ENCODE measurements at places on chromosomes 2 and 18. TPM values are rescaled to one million over a fixed set of nuclear protein-coding genes. Genes with fewer than 3 reads are reported as not detected.

The SERPINB13 gene
- not detected for total RNA-seq

DNA sequence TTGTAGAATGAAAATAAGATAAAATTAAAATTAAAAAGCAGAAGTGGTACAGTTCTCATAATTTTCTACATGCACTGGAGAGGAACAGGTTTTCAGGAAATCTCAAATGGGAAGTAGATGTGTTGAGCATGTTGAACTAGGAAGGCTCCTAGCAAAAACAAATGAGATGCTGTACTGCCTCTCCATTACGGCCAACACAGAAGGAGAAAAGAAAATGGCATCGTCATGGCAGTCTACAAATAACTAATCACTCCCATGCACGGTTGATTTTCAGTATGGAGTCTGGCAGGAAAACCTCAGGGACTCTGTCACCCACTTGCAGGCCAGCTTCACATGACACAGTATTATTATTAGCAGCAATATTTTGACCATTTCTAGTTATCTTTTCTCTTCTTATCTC is 278.7 kb downstream of the NRXN1 start:
- no peak for DNase-seq
- H3K27me3 ChIP-seq: no peaks in the 10 kb centered on the region
- no peaks in the 10 kb centered on the region for H3K36me3 ChIP-seq
- H3K27ac ChIP-seq: no peak overlapping the region
- no peak overlapping the region for H3K4me3 ChIP-seq

DNA sequence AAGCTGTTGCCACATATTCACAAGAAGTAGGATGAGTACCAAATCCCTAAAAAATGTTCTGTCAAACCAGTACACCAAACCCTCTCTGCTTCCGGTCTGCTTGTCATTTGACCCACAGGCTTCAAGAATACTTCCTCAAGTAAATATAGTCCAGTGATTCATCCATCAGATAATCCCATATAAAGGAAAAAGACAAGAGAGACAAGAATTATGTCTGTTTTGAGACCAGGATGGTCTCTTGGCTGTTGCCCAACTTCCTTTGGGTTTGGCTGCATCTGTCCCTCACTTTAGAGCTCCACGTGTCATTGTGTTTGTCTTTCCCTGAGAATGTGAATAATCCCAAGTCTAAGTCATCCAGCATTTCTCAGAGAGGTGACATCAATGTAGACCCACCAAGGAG is 91.5 kb upstream of the NRP2 start:
- no peak overlapping the region for H3K27ac ChIP-seq
- peaks cover 23% of the 10 kb centered on the region for H3K4me1 ChIP-seq
- no peaks in the 10 kb centered on the region for H3K27me3 ChIP-seq
- no peak overlapping the region for H3K4me3 ChIP-seq
- no peaks in the 10 kb centered on the region for H3K36me3 ChIP-seq
- DNase-seq: peak; percentile 36

- H3K4me1 ChIP-seq: peaks cover 32% of the 10 kb centered on the region
- no peaks in the 10 kb centered on the region for H3K27me3 ChIP-seq
- H3K27ac ChIP-seq: no peak overlapping the region
- H3K4me3 ChIP-seq: no peak overlapping the region
These were observed 141.1 kb downstream of the IRS1 start for GRCh38 chr2:226658555-226658954.

DNA sequence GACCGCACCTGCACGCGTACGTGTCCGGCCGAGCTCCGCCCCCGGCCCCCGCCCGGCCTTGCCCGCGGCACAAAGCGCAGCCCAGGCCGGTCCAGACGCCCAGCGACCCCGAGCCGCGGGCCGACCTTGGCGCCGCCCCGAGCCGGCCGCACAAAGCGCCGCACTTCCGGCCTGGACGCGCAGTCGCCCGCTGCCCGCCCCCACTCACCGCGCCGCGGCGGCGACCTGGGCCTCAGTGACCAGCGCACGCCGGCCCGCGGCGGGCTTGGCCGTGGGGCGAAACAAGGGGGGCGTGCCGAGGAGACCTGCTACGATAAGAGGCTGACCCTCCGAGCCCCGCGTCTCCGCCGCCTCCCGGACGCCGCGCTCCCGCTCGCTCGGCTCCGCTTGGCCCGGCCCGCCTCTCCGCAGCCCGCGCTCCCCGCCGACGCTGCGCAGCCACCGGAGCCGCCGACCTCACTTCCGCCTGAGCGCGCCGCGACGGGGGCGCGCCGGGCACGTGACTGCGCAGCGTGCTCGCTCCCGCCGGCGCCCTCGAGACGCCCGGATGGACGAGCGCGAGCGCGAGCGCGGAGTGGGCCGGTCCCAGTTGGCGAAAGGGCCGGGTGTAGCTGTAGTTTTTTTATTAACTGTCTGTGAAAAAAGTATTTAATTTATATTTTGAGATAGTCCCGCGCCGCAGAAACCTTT is at the start of gene FAM168B:
TSS of gene FAM168B (minus strand) at position 455 of the 690 bp plus-strand sequence. CDS start 10,814 bp downstream, outside the sequence.
- peak within 1 kb of the TSS; percentile 83 for H3K27ac ChIP-seq
- peak; percentile 97 for DNase-seq
- H3K4me3 ChIP-seq: peak within 1 kb of the TSS; percentile 87
- no peaks in the 10 kb centered on the region for H3K4me1 ChIP-seq

The ZDBF2 gene
- 10.2 TPM for total RNA-seq

DNA sequence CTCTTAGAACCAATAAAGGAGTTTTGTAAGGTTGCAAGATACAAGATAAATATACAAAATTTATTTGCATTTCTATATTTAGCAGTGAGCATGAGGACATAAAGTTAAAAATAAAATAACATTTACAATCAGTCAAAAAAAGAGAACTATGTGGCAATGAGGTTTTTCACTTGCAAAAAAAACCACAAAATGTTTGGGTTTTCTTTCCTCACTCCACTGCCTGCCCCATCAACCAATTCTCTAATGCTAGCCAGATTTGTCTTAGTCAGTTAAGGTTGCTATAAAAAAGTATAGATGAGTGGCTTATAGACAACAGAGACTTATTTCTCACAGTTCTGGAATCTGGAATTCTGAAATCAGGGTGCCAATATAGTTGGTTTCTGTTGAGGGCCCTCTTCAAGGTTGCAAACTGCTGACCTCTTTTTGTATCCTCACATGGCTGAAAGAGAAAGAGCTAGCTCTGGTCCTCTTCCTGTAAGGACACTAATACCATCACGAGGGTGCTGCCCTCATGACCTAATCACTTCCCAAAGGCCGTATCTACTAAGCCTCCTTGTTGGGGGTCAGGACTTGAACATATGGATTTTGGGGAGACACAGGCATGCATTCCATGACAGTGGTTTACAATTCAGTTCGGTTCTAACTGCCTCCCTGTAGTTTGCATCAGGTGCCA is 566.2 kb downstream of the GALR1 start:
- H3K27me3 ChIP-seq: no peaks in the 10 kb centered on the region
- H3K27ac ChIP-seq: no peak overlapping the region
- no peaks in the 10 kb centered on the region for H3K36me3 ChIP-seq
- no peaks in the 10 kb centered on the region for H3K4me1 ChIP-seq

DNA sequence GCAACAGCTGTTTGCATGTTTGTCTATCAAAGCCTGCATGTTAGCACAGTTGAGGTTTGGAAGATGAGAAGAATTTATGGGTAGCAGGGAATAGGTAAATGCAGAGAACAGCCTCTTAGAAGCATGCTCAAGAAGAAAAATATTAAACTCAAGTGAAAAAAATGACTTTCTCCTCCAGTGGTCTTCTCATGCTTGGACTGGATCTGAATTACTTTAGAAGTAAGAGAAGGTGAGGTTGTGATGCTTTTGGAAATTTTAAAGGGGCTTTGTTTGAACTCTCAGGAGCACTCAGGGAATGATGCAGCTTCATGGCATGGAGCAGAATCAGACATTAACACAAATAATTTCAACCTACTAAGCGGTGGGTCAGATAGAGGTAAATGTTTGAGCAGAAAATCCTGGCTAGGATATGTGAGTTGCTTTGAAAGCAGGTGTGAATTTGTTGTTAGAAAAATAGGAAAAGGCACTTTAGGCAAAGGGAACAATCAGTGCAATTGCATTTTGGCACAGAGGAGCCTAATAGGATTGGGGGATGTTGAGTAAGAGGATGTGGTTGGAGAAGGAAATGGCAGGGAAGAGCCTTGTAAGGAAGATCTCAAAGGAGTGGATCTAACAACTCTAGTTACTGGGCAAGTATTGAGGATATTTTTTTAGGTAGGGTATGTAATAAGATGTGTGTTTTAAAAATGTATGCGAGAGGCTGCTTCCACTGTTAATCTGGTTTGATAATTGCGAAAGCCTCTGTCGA is 76.3 kb downstream of the DDX1 start:
- no peaks in the 10 kb centered on the region for H3K4me1 ChIP-seq
- no peak overlapping the region for H3K27ac ChIP-seq
- DNase-seq: peak; percentile 32
- H3K36me3 ChIP-seq: no peaks in the 10 kb centered on the region
- no peaks in the 10 kb centered on the region for H3K27me3 ChIP-seq

DNA sequence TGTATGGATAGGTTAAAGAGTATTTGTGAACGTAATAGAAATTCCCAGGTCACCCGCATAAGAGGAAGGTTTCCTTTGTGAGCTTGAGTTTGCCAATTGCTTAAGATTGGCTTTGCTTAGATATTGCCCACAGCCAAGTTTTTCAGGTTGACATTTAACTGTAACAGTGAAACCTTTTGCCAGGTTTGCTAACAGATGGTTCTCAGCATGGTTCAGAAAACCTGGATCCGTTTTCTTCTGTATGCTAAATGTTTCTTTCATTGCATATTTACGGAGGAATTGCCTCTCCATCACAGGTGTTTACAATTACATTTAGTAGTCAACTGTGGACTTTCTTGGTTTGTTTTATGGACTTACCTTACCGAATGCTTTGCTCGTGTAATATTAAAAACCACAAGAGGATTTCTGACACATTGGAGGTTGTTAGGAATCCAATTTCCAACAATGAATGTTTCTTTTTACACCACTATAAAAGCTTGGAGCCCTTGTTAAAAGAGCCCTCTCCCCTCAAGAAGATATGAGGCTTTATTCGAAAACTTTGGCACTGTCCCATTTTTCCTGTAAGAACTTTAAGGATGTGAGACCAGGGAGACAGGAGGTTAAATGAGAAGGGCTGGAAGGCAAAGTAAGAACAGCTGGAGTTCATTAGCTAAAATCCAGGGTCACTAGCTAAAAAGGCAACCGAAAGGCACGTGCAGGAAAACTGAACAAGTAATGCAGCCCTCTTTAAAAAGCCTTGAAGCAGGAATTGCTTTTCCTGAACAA is 7.8 kb downstream of the CDK15 start:
- DNase-seq: no peak
- no peaks in the 10 kb centered on the region for H3K27me3 ChIP-seq
- no peaks in the 10 kb centered on the region for H3K36me3 ChIP-seq

The SLC38A11 gene
- total RNA-seq: not detected

The CREB1 gene
- total RNA-seq: 44.5 TPM

The GRB14 gene
- total RNA-seq: not detected

DNA sequence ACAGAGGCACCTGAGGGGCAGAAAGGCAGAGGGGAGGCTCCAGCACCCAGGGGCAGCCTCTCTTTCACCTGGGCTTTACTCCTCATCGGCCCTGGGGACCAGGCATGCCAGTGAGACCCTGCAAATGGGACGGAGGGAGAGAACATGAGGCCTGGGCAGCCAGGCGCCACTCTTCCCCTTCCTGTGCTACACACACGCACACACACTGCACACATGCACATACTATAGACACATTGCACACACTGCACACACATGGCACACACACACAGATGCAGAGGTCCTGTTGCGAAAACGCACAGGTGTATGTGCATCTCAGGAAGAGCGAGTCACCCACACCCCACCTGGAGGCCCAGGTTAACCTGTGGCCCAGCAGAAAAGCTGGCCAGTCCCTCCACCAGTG is 3.4 kb upstream of the RAB6D start:
- H3K36me3 ChIP-seq: no peaks in the 10 kb centered on the region
- H3K27ac ChIP-seq: no peak overlapping the region
- peaks cover 15% of the 10 kb centered on the region for H3K27me3 ChIP-seq
- no peaks in the 10 kb centered on the region for H3K4me1 ChIP-seq

- no peak for DNase-seq
- peak overlapping the region; percentile 60 for H3K4me3 ChIP-seq
- H3K27ac ChIP-seq: no peak overlapping the region
- H3K36me3 ChIP-seq: no peaks in the 10 kb centered on the region
- no peaks in the 10 kb centered on the region for H3K4me1 ChIP-seq
- no peaks in the 10 kb centered on the region for H3K27me3 ChIP-seq
These were observed 49.5 kb downstream of the TGIF1 start for GRCh38 chr18:3499501-3499900.

The EFEMP1 gene
- 1,498 TPM for total RNA-seq

DNA sequence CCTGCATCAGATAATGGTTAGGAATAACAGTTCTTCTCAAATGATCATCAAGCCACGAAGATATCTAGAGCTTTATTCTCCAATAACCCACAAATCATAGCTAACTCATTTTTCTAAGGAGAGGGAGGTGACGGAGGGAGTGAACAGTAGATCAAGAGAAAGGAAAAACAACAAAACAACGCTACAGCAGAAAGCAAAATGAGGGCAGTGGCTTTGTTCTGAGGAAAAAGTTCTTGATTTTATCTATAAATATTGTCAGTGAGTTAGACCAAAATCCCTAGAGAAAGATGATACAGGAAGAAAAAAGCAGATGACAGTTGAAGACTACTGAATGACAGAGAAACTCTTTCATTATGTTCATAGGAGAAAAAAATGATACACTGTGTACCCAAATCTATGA is 71.0 kb downstream of the STK39 start:
- no peaks in the 10 kb centered on the region for H3K4me1 ChIP-seq
- no peak overlapping the region for H3K27ac ChIP-seq
- H3K4me3 ChIP-seq: no peak overlapping the region
- no peaks in the 10 kb centered on the region for H3K27me3 ChIP-seq
- H3K36me3 ChIP-seq: no peaks in the 10 kb centered on the region

GRCh38 chr2:138137949-138138348 is 173.7 kb downstream of the HNMT start:
- no peak for DNase-seq
- H3K27ac ChIP-seq: no peak overlapping the region
- H3K4me3 ChIP-seq: no peak overlapping the region
- H3K36me3 ChIP-seq: no peaks in the 10 kb centered on the region
- H3K4me1 ChIP-seq: no peaks in the 10 kb centered on the region
- no peaks in the 10 kb centered on the region for H3K27me3 ChIP-seq

GRCh38 chr2:176111846-176112374 is 4.7 kb upstream of the HOXD10 start:
- H3K4me3 ChIP-seq: peak overlapping the region; percentile 70
- peak overlapping the region; percentile 88 for H3K27ac ChIP-seq
- DNase-seq: peak; percentile 56

The EPB41L3 gene
- total RNA-seq: 19.2 TPM

DNA sequence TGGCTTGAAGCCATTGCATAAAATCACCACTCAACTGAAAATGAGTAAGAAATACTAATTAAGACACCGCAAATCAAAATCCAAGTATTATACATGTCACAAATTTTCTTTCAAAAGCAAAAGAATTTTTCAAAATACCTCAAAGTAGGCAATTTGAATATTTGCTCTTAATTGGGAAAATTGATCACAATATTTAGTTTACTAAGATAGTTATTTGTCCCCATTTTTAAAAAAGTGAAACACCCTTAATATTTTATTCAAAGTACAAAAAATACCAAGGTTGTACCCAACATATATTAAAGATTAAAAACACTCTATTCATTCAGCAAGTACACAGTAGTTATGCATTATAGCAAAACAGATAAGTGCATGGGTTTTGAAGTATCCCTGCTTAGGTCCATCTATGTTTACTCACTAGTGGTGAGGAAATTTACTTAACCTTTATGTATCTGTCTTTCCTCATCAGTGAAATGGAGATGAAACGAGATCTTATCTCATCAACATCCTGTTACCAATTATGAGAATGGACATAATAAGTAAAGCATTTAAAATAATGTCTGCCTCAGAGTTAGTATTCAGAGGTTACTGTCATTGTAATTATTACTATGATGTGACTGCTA is 35.1 kb downstream of the VPS54 start:
- H3K4me3 ChIP-seq: no peak overlapping the region
- H3K36me3 ChIP-seq: peaks cover 15% of the 10 kb centered on the region
- no peak for DNase-seq

The SERPINB3 gene
- not detected for total RNA-seq

Measured in GM23248 (cell line).